ENCODE measurements at places on chromosomes 7 and 10. TPM values are rescaled to one million over a fixed set of nuclear protein-coding genes. Genes with fewer than 3 reads are reported as not detected.

- H3K27ac ChIP-seq, result no peak overlapping the region
- H3K36me3 ChIP-seq, result no peaks in the 10 kb centered on the region
- no peaks in the 10 kb centered on the region for H3K27me3 ChIP-seq
- no peaks in the 10 kb centered on the region for H3K4me1 ChIP-seq
- no peak for DNase-seq
- H3K4me3 ChIP-seq, result no peak overlapping the region
Observed at GRCh38 chr10:17009212-17009700, 120.4 kb downstream of the CUBN start.

- no peaks in the 10 kb centered on the region for H3K27me3 ChIP-seq
- H3K36me3 ChIP-seq, result no peaks in the 10 kb centered on the region
- H3K4me3 ChIP-seq, result no peak overlapping the region
- H3K27ac ChIP-seq, result no peak overlapping the region
Observed at GRCh38 chr10:74730246-74730645, 96.2 kb upstream of the KAT6B start.

The CPED1 gene
- total RNA-seq, result not detected

The NPSR1 gene
- not detected for total RNA-seq

- no peaks in the 10 kb centered on the region for H3K36me3 ChIP-seq
- H3K4me3 ChIP-seq, result no peak overlapping the region
- peaks cover 15% of the 10 kb centered on the region for H3K27me3 ChIP-seq
- H3K4me1 ChIP-seq, result no peaks in the 10 kb centered on the region
- H3K27ac ChIP-seq, result no peak overlapping the region
Observed at GRCh38 chr10:110733218-110733952, 89.2 kb downstream of the RBM20 start.

All from B cell (primary cell).